ENCODE measurements at places on chromosomes 6 and 20.
A peak's percentile ranks its signal among the peaks of the same experiment; 100 is the strongest.

- DNase-seq, result no peak
These were observed 9.7 kb downstream of the RNF146 start for GRCh38 chr6:127276331-127276730.

DNA sequence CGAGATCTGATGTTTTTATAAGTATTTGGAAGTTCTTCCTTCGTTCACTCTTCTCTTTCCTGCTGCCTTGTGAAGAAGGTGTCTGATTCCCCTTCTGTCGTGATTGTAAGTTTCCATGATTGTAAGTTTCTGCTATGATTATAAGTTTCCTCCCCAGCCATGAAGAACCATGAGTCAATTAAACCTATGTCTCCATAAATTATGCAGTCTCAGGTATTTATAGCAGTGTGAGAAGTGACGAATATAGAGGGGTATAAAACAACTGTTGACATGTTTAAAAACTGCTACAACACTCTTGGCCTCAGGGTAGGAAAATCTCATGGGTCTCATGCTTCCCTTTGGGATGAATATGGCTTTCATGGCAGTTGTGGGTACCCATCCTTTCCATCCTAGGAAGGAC is 5.8 kb upstream of the WFDC2 start:
- no peak for DNase-seq

- no peak for DNase-seq
These were observed 7.0 kb downstream of the B4GALT5 start for GRCh38 chr20:49706630-49707091.

DNA sequence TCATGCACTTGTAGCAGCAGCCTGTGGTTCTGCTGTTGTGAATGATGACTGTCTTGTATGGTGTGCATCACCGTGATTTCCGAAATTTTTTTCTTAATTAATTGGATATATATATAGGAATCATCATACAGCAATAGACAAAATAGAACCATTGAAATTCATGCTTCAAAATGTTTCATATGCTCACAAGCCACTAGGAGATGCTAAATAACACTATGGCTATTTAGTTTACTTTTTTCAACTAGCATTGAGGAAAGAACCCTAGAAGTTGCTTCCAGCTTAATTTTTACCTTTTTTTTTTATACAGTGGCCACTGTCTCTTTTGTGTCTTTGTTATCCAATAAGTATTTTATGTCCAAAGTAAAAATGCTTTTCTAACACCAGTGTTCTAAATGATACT is 485.4 kb downstream of the CDKAL1 start:
- DNase-seq, result no peak

DNA sequence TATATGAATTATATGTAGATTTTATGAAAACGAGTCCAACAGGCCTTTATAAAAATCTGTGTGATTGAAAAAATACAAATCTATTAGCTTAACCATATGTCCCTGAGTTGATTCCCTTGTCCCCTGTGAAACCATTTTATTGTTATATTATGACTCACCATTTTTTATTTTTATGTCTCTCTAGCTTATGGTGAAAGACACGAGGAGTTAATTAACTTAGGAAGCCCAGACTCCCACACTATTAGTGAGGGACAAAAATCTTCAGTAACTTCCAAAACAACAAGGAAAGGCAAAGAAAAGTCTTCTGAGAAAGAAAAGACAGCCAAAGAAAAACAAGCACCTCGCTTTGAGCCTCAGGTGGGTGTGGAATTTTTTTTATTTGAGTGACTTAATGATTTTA is 183.1 kb downstream of the ADGB start:
- DNase-seq, result no peak

- DNase-seq, result no peak
These were observed 29.1 kb upstream of the ECI2 start for GRCh38 chr6:4164456-4164855.

DNA sequence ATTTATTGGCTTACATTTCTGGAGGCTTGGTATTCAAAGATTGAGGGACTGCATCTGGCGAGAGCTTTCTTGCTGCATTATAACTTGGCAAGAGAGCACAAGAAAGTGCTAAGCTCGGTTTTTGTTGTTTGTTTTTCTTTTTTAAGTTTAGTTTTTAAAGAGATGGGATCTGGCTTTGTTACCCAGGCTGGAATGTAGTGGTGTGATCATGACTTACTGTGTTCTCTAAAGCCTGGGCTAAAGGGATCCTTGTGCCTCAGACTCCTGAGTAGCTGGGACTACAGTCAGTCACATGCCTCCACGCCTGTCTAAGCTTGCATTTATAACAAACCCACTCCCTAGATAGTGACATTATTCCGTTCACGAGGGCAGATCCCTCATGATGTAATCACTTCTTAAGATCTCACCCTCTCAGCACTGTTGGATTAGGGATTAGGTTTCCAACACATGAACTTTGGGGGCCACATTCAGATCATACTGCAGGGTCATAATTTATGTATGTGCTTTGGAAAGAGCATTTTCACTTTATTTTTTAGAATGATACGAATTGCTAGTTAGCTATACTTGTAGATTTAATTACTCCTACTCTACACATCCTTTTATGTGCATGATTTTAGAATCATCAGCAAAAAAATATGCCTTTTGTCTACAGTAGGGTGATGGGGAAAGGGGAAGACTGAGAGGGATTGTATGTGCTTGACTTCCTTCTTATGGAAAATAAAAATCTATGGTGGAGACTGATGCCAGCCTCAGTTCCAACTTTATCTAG is 167.8 kb downstream of the JARID2 start:
- DNase-seq, result peak; percentile 86

DNA sequence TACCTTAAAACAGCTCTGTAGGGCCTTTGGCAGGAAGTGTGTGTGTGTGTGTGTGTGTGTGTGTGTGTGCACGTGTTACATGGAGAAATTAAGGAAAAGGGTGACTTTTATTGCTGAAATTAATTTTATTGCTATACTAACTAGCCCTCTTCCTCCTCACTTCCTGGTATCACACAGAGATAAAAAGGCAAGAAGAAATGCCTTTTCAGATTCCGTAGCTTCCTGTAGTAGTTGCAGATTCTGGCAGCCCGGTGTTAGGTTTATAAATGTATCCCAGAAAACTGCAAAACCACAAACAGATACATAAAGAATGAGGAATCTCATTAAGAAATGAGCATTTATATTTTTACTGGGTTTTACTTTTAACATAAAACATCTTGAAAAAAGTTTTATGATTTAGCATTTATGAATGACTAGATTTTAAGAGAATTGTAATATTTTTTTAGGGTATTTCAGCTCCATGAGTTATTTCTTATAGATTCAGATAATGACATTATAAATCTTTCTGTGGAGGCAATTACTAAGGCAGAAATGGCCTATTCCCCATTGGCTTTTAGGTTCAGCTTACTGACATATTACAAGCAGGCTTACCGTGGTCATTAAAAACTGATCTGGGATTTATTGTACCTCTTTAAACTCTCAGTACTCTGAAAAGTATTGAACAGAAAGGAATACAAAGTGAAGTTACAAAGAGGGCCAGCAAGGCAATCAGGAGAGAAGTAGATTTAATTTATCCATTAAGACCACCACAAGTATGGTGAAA is 249.1 kb upstream of the TSHZ2 start:
- DNase-seq, result no peak

- no peak for DNase-seq
These were observed 5.7 kb downstream of the RING1 start for GRCh38 chr6:33213989-33214335.

- no peak for DNase-seq
These were observed 60.2 kb upstream of the L3MBTL3 start for GRCh38 chr6:129957941-129958898.

- DNase-seq, result peak; percentile 98
These were observed 287.3 kb upstream of the FOXQ1 start for GRCh38 chr6:1024587-1024986.

DNA sequence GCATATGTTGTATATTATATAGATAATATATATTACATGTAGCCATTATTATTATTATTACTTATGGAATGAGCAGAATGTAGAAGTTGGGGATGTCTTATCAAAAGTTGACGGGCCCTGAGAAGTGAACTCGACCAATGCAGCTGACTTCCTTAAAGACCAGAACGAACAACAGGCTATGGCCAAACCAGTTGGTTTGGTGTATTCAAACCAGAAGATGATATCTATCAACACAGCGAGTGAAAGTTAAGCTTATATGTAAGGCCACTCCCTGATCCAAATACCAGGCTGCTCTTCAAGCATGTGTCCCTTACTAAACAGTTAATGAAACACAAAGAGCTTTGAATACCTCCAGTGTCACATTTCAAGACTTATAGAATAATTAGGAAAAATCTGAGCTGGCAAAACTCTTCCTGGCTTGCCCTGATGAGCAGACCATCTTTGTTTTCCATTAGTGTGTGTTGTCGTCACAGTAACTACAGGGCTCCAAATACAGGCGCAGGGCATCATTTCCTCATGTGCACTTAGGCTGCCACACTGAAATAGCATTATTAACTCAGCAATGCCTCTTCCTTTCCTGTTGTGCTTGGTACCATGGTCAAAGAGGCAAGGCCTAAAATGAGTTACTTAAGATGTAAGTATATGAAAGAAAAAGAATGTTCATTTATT is 6.6 kb downstream of the FILIP1 start:
- no peak for DNase-seq

DNA sequence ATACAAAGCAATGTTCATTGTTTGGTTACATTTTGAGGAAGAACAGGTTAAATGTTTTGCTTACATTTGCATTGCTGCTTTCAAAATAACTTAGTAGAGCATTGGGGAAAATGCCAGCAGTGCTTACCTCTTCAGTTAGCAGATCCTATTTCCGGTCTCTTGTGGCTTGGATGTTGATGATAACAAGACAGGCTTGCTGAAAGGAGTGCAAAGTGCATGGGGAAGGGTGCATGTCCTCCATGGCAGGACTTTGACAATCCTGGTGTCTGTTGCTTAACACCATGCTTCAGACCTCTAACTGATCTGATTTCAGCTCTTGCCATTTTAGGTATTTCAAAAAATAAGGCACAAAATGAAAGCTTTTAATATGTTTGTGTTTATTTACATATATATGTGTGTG is 21.1 kb downstream of the TPD52L1 start:
- no peak for DNase-seq

GRCh38 chr20:16106191-16106849 is 466.9 kb downstream of the KIF16B start:
- no peak for DNase-seq

DNA sequence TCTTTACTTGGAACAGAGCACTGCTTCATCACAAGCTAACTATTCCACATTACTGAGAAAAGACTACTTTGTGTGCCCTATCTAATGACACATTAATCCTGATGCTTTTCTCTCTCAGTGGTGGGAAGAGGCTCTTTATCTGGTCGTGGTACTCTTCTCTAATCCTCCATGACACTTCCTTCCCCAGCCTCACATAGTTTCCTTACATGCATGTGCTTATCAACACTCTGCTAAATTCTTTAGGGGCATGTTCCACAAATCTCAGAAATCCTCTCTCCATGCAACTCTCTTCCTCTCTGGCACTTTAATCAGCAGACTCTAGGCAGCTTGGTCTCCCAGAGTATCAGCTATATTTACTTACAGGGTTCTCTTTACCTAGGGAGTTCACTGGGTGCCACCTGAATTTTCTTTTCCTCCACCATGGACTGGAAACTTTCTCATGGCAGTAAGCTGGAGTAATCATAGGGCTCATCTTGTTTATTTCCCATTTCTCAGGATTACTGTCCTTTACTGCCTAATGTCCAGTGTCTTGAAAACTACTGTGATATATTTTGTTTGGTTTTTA is 27.0 kb upstream of the SLC22A2 start:
- no peak for DNase-seq

DNA sequence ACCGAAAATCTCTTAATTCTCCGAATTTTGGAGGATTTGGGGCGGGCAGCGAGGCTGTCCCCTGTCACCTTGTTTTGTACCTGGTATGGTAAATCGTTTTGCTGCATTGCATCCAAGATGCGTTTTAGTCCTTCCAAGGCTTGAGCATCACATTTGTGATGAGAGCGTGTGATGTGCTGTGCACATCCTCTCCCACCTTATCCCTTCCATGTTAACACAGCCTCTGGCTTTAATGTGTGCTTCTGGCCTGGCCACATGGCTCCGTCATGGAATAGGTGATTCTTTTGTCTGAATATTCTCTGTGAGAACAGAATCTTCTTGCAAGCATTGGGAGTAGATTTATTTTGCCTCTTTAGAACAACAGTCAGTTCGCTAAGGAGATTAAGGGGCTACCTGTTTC is 763 bp downstream of the TMEM14A start:
- no peak for DNase-seq

DNA sequence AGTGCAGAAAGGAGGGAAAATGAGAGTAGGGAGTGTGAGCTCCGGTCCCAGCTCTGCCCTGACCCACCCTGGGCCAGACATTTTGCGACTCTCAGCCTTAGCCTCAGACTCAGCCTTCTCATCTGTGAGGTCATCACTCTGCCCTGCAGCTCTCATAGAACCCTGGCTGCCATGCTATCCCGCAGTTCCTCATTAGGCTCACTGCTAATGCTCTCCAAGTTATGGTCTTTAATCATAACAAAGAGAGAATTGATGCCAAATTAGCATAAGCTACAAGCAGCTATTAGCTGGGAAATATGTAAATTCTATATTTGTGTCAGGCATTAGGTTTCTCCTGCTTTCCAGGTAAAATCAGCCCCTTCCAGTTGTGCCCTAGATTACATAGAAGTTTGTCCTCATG is 46.5 kb upstream of the MLN start:
- DNase-seq, result no peak

- no peak for DNase-seq
These were observed 4.8 kb downstream of the GSTA3 start for GRCh38 chr6:52904562-52905279.

DNA sequence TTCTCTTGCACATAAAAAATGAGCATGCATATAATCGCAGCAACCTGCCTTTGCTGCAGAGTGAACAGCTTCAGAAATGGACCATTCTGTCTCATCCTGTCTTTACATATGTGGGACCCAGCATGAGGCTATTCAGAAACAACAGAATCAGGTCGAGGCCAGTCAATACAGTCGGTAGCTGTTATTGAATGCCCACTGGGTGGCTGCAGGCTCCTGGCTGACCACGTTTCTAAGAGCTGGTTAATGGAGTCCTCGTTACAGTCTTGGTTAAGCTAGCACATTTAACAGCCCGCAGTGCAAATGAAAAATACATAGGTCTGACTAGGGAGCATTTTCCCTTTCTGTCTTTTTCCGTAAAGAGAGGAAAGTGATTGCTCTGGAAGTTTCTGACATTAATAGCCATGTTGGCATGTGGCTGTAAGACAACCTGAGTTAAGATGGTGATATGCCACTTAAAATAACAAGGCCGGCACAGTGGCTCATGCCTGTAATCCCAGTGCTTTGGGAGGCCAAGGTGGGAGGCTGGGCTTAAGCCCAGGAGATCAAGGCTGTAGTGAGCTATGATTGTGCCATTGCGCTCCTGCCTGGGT is 75.0 kb downstream of the SHLD1 start:
- no peak for DNase-seq

GRCh38 chr6:89308525-89309395 is 6.3 kb downstream of the GABRR2 start:
- no peak for DNase-seq

- DNase-seq, result no peak
These were observed 93.7 kb upstream of the CBLN4 start for GRCh38 chr20:56098981-56099500.

GRCh38 chr20:33091693-33092092 is 12.2 kb downstream of the BPIFB4 start:
- no peak for DNase-seq

- no peak for DNase-seq
These were observed 286.2 kb downstream of the ESR1 start for GRCh38 chr6:152093711-152094110.

All from fibroblast of gingiva (primary cell).